LoVo (cell line): ENCODE measurements at places on chromosomes 3 and 15.

DNA sequence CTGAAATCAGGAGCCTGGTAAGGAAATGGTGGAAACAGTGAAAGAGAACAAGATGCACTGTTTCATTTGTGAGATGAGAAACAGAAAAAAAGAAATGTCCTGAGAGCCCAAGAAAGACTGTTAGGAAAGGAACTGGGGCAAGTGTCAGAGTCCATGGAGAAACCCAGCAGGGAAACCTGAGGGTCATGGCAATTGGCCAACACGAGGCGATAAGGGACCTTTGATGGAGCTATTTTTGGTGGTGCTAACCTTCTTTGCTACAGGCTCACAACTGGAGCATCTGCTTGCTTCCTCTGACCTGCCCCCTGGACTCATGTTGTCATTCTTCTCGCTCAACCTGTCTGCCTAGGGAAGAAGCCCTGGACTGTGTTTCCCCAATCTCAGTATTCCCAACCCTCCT lies 4.2 kb upstream of the TMEM41A start:
- DNase-seq = peak; percentile 43

DNA sequence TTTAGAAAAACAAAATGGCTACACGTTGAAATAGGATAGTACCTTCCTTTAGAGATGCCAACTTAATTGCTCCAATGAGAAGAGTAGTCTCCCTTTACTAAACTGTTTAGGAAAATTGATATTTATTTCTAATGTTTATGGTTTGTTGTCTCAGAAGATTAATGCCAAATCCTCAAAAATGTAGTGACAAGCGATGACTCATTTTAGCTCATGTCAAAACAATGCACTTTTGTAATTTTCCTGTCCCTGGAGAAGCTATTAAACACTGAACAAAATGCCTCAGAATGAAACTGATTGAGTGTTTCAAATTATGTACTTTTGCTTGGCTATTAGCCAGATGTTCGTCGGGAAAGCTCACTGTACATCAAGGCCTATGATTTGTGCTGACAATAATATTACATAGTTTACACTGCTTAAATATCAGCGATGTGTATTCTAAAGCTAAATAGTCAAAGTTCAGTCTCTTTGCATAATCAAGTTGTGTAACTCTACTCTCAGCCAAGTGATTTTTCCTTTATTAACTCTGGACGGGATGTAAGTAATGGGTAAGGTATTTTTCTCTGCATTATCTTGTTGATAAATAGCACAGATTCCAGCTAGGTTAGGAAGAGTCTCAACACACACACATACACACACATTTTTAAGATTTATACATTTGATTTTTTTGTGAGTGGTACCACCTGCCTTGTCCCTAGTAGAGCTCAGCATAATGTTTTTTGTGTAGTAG lies 83.7 kb downstream of the CMSS1 start:
- peak; percentile 24 for DNase-seq

GRCh38 chr3:126051741-126052140 lies 32.2 kb downstream of the SLC41A3 start:
- DNase-seq = no peak

GRCh38 chr15:38226608-38227266 lies 25.9 kb upstream of the SPRED1 start:
- DNase-seq = peak; percentile 92

DNA sequence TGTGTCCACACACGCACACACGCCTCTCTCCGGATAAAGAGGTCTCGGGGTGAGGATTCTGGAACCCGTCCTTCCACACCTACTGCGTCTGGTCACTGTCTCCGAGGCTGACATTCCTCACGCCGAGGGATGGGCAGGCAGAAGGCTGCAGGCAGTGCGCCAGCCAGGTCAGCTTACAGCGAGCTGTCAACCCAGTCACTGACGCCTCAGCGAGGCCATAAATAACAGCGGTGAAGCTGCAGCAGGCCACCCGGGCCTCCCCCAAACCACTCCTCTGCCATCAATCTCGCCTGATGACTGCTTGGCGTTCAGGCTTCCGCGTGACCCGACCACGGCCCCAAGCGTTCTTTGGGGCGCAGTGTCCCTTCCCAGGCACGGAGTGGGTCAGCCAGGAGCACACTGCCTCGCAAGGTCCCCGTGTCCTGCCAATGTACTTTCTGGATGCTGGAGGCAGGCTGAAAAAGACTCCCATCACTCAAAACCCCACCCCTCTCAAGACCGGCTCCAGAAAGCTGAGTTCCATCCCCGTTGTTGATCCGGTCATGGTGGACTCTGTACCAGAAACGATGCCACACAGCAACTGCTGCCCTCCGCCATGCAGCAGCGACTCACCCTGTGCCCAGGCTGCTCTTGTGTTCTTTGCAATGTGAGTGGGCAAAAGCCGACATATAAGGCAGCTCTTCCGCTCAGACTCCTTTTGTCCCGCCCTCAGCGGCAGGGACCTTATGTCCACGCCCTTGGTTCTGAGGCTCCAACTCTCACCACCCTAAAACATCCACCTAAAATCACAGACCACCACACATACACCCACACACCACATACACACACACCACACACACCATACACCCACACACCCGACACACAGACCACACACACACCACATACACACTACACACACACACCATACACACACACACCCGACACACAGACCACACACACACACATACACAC lies 27.1 kb downstream of the CPN2 start:
- peak; percentile 73 for DNase-seq

GRCh38 chr3:146975476-146975875 lies 370.3 kb upstream of the PLSCR5 start:
- no peak for DNase-seq

- no peak for DNase-seq
These were observed 129.0 kb upstream of the NEO1 start for GRCh38 chr15:72923289-72923688.

DNA sequence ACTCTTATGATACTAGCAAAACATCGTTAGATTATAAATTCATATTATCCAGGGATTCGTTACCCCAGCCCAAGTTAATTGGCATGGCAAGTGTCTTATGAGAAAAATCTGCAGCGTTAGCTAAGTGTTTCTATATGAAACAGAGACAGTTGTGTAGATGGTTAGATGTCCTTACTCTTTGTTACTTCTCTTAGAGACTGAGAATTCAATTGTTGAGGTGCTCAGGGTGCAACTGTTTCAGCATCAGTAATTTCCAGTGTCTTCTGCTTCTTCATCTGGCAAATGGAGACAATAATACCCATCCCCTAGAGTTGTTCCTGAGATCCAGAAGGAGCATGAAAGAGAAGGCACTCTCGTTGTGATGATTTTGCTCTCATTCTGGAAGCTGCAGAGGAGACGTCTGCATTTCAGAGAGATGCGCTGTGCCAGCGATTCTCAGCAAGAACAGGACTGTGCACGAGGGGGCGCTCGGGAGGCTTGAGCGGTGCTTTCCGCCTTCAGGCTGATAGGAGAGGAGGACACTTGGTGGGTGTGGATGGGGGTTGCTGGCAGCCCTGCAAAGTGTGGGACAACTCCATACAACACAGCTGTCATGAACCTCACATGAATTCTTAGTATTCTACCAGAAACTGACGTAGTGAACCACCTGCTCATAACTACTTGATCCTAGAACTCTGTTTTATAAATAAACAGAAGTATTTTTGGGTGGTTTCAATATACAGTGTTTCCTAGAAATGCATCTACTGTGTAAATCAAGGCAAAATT lies 39.7 kb upstream of the SPSB4 start:
- DNase-seq = peak; percentile 39
